GM06990 (cell line): ENCODE measurements at places on chromosomes 12 and 14.
A peak's percentile ranks its signal among the peaks of the same experiment; 100 is the strongest.

DNA sequence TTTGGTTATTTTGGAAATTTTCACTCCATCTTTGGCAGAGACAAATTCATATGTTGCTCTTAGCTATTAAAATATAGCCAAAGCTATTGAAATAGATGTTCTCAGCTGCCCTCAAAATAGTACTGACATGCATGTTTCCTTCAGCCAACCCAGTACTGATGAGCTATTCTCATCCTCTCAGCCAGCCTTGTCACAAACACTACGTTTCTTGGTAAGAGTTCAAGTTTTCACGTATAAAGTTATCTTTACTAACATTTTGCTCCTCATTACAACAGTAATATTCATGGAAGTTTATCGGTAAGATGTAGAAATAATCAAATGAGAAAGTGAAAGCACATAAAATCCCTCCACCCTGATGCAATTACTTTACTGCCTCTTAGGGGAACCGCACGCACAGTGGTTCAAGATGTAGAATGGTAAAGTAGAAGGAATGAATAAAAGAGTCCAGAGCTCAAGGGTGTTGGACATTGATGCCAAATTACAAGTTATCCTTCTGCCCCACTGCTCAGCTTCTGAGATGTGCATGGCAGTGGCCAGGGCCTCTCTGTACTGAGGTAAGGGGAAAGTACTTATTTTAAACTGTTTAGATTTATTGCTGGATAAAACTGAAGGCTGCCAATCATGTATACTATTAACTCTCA is 20.7 kb downstream of the GCH1 start:
- DNase-seq: peak; percentile 13

DNA sequence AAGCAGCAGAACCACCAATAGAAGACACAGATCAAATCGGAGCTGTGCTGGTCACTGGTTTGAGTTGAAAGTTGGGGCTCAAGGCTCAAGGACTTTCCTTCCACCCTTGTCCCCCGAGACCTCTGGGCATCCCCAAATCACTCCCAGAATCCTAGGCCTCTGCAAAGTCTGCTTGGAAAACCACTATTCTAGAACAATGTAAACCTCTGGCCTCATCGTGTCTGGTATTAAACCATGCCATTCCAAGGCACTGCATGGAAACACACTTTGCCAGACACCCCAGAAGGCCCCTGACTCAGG is 288.0 kb downstream of the DPF3 start:
- DNase-seq: no peak

DNA sequence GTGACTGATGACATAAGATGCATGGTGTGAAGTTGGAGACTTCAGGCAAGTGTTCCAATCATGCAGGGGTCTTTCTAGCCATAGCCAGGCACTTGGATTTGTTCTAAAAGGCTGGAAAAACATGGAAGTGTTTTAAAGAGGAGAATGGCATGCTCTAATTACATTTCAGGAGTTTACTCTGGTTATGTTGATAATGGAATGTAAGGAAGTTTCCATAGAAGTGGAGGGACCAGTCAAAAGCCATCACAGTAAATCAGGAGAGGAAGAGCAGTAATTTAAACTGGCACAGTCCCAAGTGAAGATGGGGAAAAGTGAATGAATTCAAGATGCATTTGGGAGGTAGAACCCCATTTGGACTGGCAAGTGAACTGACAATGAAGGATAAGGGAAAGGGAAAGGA is 13.9 kb upstream of the FRS2 start:
- DNase-seq: no peak

DNA sequence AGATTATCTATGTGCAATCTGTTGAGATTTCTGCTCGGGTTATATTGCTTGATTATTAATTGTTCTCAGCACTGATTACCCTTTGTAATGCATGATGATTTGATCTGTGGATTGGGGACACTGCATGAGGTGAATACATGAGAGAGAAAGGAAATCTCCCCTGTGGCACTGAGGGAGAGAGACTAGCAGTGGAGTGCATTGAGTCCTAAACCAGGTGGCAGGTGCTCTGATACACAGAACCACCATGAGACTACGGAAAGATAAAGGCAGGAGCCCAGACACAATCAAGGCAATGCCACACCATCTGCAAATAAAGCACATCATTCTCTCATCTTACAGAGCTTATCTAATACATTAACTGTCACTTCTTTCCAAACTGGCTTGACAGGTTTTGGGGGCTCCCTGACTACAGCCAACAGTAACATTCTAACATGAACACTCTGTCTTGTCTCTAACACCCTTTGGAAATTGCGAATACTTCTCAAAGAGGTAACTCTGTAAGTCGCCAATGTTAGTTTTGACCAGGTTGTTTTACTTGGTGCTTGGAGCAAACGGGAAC is 37.6 kb upstream of the TSPAN8 start:
- no peak for DNase-seq

GRCh38 chr14:61565181-61565580 is 130.1 kb upstream of the HIF1A start:
- no peak for DNase-seq

DNA sequence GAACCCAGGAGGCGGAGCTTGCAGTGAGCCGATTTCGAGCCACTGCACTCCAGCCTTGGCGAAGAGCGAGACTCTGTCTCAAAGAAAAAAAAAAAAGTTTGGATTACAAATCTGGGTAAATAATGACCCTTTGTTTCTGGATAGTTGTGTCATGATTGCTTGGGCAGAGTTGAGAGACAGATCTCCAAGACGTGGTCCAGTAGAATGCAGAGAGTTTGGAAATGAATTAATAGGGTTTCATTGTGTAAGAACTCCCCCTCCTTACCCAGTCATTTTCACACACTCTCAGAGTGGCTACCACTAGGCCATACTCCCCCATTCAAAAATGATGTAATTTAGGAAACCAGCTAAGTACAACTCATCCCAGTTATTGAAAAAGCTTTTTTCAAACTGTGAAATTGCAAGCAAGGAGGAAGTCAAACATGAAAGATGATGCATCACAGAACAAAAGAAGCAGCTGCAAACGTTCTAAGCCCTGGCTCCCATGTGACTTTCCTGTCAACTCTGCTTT is 1331.9 kb downstream of the AACS start:
- no peak for DNase-seq
